GM04504 (cell line): ENCODE measurements at places on chromosomes 11 and 22.

DNA sequence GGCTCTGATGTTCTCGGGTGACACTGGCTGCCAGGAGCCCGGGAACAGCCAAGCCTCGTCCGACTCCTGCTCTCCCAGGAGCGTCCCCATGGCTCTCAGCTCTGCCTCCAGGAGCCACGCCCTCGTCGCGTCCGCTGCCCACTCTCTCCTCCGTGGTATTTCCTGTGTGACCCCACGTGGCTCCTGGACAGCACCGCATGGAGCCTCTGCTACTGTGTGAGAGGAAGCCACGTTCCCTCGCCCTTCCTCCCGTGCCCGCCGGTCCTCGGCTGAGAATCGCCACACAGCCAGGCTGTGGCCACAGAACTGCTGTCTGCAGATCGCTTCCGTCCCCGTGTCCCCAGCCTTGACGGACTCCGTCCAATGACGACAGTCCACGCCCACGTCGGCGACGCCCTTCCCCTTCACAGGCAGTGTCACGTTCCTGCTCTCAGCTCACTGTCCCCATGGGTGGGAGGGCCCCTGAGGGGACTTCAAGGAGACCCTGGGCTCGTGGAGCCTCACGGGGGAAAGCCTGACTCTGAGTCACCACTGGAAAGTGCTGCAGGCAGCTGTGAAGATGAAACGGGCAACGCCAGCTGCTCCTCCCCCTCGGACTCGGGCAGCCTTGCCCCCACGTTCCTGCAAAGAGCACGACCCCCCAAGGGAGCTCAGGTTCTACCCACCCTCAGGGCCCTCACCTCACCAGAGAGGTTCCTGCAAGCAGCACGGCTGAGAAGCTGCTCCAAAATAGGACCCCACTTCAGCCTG, 458.5 kb downstream of the BRD1 start:
- no peak for DNase-seq

DNA sequence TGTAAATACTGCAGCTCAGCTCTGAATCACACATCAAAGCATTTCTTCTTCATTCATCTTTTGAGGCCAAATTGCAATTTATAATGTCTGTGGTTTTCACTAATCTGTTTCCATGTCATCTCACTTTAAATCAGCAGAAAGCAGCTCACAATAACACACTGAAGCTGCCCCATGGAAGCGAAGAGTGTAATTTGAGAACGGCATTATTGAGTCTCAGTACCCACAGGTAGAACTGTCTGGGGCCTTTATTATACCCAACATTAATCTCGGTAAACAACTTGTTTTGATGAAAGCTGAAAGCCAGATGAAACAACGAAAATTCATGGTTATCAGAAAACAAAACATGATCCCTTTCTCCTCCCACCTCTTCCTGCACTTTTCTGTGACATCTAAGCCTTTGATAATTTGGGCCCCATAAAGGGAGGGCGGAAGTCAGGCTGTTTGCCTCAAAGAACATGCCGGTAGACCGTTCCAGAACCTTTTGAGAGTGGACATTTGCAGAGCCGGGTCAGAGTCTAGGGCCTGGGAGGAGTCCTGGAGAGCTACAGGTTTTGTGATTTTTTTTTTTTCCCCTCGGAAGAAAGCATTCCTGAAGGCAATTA, 68.2 kb upstream of the SESN3 start:
- DNase-seq = no peak

DNA sequence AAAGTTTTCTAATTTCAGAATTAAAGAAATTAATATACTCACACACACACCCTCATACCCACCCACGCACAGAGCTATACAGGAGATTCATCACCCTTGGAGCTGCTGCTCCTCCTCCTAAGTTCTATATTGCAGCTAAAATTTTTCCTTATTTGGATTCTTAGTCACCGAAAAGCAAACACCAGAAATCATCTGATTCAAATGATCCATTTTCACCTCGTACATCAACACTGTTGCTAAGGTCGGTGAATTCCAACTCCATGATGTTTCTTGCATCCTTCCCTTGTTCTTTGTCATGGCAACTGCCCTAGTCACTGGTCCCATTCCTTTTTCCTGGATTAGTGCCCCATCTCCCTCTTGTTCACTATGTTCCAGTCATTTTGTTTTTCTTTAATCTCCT, 286.2 kb downstream of the GRM5 start:
- peak; percentile 19 for DNase-seq

GRCh38 chr11:93236741-93237675, 39.2 kb upstream of the SLC36A4 start:
- no peak for DNase-seq

DNA sequence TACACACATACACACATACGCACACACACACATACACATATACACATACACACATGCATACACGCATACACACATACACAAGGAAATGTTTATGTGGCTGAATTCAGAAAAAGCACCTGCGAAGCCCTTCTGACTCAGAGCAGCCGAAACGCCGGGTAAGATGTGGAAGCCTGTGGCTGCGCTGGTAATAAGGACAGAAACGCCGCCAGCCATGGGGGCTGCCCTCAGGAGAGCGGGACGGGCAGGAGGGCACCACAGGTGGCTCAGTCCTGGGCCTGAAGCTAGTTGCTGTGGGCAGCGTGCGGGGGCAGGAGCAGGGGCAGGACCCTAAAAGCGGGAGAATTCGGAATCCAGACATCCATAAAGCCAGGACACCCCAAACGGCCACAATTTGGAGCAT, 378.3 kb downstream of the BRD1 start:
- no peak for DNase-seq

GRCh38 chr11:44203270-44204043, 106.5 kb downstream of the ALX4 start:
- DNase-seq = no peak
